CD4-positive, alpha-beta T cell treated with Interleukin-12 subunit alpha and Interleukin-12 subunit beta, for 1 hour (primary cell): ENCODE measurements at places on chromosomes 16 and 17.

DNA sequence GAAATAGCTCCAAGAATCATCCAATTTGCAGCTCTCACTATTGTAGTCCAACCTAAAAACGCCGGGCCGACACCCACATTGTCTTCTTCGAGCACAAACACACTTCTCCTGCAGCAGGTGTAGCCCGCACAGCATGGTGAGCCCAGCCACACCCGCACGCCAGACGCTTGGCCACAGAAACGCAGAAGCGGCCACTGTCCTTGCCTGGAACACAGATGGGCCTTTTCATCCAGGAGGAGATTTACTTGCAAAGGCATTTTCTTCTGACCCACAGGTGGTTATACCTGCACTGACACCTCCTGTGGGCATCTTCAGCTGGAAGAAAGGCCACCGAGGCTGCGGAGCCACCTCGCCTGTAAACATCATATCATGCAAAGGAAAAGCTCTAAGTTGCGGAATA lies 98.4 kb downstream of the ADCY9 start:
- DNase-seq: no peak

- DNase-seq: no peak
Measured at GRCh38 chr17:49624896-49625295, 49.2 kb downstream of the NXPH3 start.

DNA sequence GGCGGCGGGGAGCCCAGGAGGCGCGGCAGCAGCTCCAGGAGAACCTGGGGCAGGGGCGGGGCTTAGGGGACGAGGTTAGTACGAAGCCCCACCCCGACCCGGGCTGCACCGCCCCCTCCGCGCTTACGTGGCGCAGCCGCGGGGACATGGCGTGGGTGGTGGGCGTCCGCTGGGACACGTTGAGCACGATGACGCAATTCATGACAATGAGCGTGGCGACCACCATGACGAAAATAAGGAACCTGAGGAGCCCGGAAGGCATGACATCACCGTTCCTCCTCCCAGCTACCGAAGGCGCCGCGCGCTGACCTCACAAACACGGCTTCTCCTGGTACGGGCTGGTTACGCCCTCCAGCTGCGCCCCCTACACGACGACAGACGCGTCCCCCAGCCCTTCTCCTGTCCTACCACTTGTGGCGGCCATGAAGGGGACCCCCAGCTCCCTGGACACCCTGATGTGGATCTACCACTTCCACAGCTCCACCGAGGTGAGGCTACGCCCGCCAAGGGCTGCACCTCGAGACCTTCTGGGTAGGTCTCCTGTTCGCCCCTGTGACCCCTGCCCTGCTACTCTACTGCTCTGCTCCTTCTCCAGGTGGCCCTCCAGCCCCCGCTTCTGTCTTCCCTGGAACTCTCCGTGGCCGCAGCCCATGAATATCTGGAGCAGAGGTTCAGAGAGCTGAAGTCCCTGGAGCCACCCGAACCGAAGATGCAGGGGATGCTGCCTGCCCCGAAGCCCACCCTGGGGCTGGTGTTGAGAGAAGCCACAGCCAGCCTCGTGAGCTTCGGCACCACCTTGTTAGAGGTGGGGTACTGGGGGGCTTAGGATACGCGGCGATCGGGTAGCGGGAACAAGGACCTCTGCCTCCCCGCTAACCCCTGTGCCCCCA lies at the start of gene C17orf107:
Gene C17orf107, plus strand, starts transcription at position 196 of the 890 bp plus-strand sequence. Its CDS starts 227 bp downstream, at position 423.
- peak; percentile 94 for DNase-seq

GRCh38 chr17:48510761-48511604 lies 19.8 kb downstream of the HOXB1 start:
- peak; percentile 56 for DNase-seq

DNA sequence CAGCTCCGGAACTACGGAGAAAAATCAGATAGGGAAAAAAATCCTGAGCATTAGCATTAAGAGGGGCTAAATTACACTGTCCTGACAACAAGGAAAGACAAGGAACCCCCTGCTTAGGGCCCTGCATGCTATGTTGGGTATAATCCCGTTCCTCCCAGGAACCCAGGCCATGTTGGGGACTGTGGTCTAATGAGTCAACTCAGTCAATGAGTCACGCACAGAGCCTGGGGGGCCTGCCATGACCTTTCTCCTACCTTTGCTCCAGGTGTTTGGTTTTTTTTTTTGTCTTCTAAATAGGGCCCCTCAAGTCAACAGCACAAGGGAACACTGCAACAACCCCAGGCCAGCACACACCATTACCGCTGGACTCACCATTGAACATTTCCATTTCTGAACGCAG lies 8.9 kb upstream of the ZNF200 start:
- DNase-seq: no peak

- DNase-seq: no peak
Measured at GRCh38 chr16:48862087-48862532, 252.1 kb upstream of the N4BP1 start.

DNA sequence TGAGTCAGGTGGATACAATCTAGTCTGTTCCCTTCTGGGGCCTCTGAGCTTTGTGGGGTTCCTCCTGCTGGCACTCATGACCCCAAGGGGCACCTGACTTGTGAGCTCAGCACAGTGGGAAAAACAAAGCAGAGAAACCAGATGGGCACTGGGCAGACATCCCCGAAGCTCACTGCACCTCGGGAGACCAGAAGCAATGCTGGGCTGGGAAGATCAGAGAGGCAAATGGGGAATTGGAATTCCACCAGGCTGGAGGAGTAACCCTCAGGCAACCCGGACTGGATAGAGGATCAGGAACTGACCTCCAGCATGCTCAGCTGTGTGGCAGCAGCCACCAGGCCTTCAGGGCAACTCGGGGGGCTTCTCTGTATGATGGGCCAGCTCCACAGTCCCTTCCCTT lies 50.3 kb downstream of the ABCC12 start:
- no peak for DNase-seq

GRCh38 chr16:54290833-54291655 lies 4.5 kb upstream of the IRX3 start:
- no peak for DNase-seq

- DNase-seq: no peak
Measured at GRCh38 chr17:41004397-41004796, 4.5 kb downstream of the KRTAP3-1 start.

- peak; percentile 73 for DNase-seq
Measured at GRCh38 chr17:82213251-82214011, 789 bp upstream of the CCDC57 start.

- DNase-seq: no peak
Measured at GRCh38 chr16:30958175-30959079, 873 bp downstream of the SETD1A start.

- DNase-seq: no peak
Measured at GRCh38 chr17:30234964-30235363, 533 bp downstream of the SLC6A4 start.

- no peak for DNase-seq
Measured at GRCh38 chr16:30485818-30486436, 13.4 kb downstream of the ITGAL start.

GRCh38 chr17:74945543-74945942 lies 9.8 kb downstream of the OTOP3 start:
- DNase-seq: no peak

DNA sequence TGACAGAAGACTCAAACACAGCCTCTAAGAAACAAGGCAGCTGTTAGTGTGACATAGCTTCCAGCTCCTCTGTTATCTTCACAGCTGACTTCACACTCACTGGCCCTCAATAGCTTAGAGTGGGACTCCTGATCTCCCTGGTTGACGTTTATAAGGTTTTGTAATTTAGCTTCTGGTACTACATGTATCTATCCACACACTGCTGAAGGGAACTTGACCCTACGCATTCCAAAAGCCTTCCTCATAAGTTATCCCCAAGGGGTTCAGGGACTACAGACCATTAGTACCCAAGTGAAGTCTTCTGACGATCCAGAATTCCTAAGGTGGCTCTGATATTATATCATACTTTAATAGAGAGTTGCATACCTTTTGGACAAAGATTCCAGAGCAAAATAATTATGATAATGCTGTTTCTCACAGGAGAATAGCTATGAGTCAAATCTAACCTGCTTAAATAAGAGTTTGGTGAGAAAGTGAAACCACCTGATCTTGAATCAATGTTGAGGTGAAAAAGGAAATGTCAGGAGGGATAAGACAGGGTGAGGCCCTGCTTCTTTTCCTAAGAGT lies 14.5 kb downstream of the ACACA start:
- DNase-seq: no peak

DNA sequence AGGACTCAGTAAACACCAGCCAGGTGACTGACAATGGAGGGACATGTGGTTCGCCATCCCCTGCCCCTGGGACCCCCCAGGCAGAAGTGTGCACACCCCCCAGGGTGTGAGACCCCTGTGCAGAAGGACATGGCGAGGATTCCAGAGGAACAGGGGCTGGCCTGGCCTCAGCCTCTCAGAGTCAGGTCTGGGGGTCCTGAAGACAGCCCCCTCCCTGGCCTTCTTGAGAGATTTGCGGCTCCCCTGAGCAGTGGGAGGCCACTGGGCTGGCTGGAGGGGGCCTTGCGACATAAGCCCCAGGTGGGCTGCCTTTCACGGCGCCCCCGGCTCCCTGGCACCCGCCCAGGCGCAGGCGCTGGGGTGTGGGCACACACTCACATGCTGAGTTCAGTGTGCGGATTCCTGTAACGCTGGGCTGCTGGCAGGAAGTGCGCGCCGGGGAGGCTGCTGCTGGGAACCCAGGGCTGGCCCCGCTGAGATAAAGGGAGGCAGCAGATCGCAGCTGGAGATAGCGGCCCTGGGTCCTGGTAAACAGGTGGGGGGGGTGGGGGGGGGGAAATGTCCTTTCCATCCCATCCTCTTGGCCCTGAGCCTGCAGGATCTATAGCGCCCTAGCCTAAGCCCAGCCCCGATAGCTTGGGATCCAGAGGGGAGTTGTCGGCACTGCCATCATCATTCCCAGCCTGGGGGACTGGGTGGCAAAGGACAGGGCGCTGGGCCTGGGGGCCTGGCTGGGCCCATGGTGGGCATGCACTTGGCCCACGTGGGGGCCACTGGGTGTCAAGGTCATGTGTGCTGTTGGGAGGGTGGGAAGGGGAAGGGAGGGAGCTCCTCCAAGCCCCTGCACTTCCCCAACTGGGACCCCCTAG lies 27.1 kb downstream of the TMEM235 start:
- peak; percentile 73 for DNase-seq

GRCh38 chr17:74267987-74268499 lies 6.0 kb upstream of the DNAI2 start:
- no peak for DNase-seq

GRCh38 chr17:40056379-40057015 lies 2.3 kb upstream of the MED24 start:
- DNase-seq: no peak

DNA sequence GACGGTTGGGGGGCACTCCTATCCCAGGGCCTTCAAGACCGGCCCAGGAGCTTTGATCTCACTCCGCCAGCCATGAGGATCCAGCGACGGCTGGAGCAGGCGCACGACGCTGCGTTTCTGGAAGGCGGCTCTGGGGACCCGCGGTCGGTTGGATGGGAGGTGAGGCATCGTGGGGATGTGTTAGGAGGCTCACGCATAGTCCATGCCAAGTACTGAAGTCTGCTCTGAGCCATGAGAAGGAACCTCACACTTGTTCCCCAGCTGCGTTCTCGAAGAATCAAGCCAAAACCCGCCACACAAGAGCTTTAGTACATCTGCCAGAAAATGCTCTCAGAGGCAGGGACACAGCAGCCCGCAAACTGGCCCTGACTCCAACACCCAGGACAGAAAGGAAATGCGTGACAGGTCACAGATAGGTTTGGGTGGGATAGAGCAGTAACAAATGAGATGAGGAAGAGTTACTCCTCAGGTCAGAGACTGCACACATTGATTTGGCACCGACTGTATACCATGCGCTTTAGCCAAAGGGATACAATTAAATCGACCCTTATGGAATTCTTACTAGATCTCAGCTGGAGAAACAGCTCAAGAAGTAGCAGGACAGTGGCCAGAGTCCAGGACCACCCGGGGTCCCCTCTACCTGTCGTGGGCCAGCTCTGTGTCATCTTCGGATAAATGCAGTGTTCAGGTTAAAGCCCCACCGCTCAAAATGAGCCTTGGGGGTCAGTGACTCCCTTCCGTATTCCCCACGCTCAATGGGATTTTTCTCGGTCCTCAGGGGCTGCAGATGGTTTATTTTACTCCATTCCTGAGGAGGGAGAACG lies 6.7 kb upstream of the GSG1L start:
- no peak for DNase-seq
